CD4-positive, alpha-beta memory T cell (primary cell): ENCODE measurements at places on chromosomes 1 and 21.

DNA sequence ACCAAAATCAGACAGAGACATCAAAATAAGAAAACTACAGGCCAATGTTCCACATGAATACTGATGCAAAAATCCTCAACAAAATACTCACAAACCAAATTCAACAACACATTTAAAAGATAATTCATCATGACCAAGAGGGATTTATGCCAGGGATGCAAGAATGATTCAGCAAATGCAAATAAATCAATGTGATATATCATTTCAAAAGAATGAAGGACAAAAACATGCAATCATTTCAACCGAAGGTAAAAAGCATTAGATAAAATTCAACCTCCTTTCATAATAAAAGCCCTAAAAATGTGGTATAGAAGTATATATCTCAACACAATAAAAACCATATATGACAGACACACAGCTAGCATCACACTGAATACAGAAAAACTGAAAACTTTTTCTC, 81.5 kb upstream of the LYPLAL1 start:
- H3K4me1 ChIP-seq = no peaks in the 10 kb centered on the region
- no peak for DNase-seq
- no peak overlapping the region for H3K4me3 ChIP-seq
- H3K36me3 ChIP-seq = no peaks in the 10 kb centered on the region

GRCh38 chr1:244326757-244327156, 125.0 kb downstream of the ADSS2 start:
- H3K4me3 ChIP-seq = no peak overlapping the region
- H3K27ac ChIP-seq = no peak overlapping the region
- H3K36me3 ChIP-seq = no peaks in the 10 kb centered on the region

- no peak overlapping the region for H3K4me3 ChIP-seq
- H3K27me3 ChIP-seq = no peaks in the 10 kb centered on the region
- DNase-seq = no peak
- H3K27ac ChIP-seq = no peak overlapping the region
- no peaks in the 10 kb centered on the region for H3K4me1 ChIP-seq
These were observed 283.9 kb upstream of the ST6GALNAC5 start for GRCh38 chr1:76583235-76583868.

DNA sequence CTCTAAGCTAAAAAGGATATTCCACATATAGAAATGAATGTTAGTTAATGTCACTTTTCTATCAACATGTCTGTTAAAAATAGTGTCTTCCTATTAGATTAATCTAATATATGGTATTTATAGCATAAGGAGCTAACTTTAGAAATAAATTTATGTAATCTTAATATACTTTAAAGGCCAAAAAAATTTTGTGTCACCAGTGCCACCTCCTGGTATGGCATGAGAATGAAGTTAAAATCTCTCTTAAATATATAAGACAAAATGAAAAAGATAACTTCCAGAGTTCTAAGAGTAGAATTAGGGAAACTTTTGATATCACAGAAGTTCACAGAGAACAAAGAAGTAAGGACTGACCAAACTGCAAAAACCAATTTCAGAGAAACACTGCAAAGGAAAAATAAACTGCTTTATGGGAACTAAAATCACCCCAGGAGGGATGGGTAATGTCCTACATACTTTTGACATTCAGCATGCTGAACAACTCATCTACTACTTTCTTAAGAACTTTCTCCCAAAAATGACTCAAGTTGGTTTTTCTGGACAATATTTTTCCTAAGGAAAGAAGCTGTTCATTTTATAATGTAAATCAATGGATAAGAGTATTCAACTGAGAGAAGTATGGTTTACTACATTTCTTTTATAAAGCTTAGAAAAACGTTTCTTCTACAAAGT, 82.8 kb downstream of the TRIM33 start:
- no peak overlapping the region for H3K4me3 ChIP-seq
- H3K27me3 ChIP-seq = no peaks in the 10 kb centered on the region
- peak; percentile 17 for DNase-seq
- H3K27ac ChIP-seq = no peak overlapping the region

- DNase-seq = peak; percentile 83
These were observed 4.6 kb downstream of the ID3 start for GRCh38 chr1:23554481-23555269.

- H3K4me3 ChIP-seq = no peak overlapping the region
- H3K36me3 ChIP-seq = no peaks in the 10 kb centered on the region
- no peak for DNase-seq
- no peaks in the 10 kb centered on the region for H3K27me3 ChIP-seq
- H3K4me1 ChIP-seq = no peaks in the 10 kb centered on the region
- no peak overlapping the region for H3K27ac ChIP-seq
These were observed 29.4 kb upstream of the CSF3R start for GRCh38 chr1:36511804-36512798.

DNA sequence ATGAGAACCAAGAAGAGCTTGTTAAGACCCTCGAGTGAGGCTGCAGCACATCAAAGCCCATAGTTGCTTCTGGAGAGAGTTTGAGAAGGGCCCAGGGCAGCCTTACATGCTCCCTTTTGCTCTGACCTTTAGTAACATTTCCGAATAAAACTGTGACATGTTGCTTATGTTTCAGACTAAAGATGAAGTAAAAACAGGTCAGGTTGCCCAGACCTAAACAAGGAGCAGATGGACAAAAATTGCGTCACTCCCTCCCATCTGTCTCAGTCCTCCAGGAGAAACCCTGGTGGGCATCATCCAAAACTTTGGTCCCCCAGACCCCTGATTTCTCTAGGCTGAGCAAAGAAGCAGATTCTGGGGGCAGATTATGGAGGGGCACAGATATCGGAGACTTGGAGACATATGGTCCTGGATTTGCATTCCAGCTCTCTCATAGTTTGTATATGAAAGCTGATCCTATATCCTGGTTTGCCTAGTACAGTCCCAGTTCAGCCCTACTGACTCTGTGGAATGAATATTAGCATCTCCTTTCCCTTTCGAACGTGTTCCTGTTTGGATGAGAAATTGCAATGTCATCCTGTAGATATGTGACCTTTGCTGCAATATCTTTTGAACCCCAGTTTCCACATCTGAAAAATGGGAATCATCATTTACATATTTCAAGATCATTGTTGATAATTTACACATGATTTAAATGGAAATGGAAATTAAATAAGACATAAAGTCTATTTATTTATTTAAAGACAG, 304.9 kb upstream of the USP24 start:
- DNase-seq = no peak
- H3K36me3 ChIP-seq = no peaks in the 10 kb centered on the region
- H3K4me1 ChIP-seq = no peaks in the 10 kb centered on the region
- H3K27me3 ChIP-seq = no peaks in the 10 kb centered on the region

DNA sequence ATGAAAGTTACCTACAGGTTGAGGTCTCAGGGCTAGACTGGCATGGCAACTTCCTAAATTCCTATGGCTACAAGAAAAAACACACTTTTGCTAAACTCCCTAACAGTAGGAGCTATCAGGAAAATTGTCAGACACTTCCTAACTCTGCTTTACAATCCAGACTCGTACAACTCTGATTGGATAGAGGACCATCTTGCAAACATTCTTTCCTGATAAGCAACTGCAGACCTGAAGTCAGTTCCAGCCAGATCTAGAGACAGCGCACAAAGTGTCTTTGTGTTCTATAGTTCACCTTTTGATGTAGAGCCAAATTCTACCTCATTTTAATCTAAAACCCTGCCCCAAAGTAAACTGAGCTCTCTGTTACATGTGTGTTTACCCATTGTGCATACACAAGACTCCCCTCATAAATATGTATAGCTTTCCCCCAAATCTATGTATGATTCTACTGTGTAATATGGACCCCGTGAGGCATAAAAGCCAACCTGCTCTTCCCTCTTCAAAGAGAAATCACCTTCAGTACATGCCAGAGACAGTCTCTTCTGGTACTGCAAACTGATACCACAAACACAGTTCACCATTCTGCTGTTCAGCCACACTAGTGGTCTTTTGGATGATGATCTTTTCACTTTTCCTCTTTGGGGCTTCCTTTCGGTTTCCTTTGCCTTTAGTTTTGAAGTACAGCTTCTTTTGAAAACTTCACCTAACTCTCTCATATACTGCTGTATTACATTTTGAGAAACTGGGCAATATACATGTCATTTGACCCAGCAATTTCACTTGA, 21.7 kb downstream of the ZP4 start:
- H3K36me3 ChIP-seq = no peaks in the 10 kb centered on the region
- no peaks in the 10 kb centered on the region for H3K4me1 ChIP-seq
- H3K27ac ChIP-seq = no peak overlapping the region
- no peak for DNase-seq
- H3K4me3 ChIP-seq = no peak overlapping the region

DNA sequence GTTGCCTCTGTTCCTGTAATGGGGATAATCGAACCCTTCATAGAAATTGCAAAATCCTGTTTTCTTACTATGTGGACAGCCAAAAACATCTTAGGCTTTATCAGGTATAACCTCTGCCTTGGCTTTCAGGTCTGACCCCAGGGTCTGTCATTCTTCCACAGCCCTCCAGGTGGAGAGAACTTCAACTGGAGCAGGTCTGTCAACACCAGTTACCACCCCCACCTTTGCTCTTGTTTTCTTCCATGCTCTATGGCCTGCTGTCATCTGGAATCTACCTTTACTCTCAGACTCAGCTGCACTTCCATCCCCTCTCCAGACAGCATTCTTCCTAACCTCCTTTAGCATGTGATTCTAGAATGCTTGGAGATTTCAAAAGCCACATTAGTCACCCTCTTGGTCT, 10.4 kb upstream of the GJA9 start:
- H3K4me3 ChIP-seq = no peak overlapping the region
- H3K36me3 ChIP-seq = no peaks in the 10 kb centered on the region
- no peaks in the 10 kb centered on the region for H3K4me1 ChIP-seq
- H3K27me3 ChIP-seq = no peaks in the 10 kb centered on the region

DNA sequence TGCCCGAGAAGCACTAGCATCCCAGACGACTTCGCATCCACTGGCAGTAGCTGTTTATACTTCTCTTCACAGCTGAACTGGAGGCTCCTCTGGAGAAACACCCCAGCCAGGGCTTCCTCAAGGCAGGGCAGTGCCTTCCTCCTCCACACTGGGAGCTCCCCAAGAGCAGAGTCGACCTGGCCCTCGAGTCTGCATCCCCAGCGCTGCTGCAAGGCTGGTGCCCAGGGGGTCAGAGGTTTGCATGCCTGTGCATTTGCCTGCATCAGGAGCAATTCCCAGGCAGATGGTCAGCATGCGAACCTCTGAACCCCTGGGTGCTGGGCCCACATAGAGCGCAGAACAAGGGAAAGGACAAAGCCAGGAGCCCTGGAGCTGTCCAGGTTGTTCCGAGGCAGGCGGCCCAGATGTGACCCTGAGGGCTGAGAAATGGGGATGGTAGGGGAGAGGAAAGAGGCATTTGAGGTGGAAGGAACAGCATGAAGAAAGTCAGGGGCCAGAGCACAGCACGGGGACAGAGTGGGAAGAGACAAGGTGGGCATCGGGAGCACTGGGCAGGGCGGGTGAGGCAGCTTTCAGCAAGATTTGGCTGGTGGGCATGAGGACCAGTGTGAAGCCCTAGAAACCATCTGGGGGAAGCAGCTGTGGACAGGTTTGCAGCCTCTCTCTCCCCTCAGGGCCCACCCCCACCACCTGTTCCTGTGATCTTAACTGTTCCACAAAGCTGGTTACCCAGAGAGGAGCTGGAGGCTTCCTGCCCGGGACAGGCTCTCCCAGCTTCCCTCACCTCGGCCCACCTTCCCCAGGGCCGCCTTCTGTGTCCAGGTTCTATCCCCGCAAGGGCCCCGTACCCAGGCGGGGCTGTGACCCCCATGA, 6.4 kb upstream of the S100A8 start:
- H3K4me3 ChIP-seq = no peak overlapping the region
- DNase-seq = no peak
- no peak overlapping the region for H3K27ac ChIP-seq
- no peaks in the 10 kb centered on the region for H3K36me3 ChIP-seq

DNA sequence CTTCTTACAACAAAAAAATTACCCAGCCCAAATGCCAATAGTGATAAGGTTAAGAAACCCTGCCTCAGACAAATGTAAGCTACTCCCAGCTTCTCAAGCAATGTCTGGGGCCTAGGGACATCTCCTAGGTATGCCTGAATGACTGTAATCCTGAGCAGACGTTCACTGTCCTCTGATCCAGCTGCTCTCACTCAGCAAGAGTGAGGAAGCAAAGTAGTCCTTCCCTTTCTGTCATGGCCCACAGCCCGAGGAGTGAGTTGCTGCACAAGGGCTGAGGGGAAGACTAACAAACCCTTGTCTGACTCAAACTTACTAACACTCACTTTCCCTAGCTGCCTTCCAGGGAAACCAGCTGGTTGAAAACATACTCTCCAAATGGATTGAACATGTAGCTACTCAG, 124.9 kb upstream of the TNFSF4 start:
- no peaks in the 10 kb centered on the region for H3K27me3 ChIP-seq
- peaks cover 16% of the 10 kb centered on the region for H3K4me1 ChIP-seq
